ENCODE measurements at places on chromosomes 2 and 18.

GRCh38 chr2:19882286-19882685 lies 19.5 kb downstream of the TTC32 start:
- no peak for DNase-seq

DNA sequence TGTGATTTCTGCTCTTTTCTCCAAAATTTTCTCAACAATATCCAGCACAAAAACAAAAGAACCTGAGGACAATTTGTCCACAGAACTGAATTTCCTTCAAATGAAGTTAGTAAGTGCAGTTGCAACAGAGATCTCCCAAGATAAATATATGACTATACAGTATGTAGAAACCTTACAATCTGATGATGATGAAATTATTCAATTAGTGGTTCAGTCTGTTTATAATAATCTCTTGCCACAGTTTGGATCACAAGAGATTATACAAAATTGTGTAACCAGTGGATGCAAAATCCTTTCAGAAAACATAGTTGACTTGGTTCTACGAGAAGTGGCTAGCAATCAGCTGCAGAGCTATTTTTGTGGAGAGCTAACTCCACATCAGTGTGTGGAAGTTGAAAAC lies 68.7 kb downstream of the FSIP2 start:
- DNase-seq: no peak

GRCh38 chr2:29011418-29012060 lies 30.4 kb downstream of the TOGARAM2 start:
- no peak for DNase-seq

- no peak for DNase-seq
Observed at GRCh38 chr18:34848695-34849094, 138.6 kb downstream of the DTNA start.

- no peak for DNase-seq
Observed at GRCh38 chr18:69935319-69936190, 12.1 kb downstream of the CD226 start.

- DNase-seq: no peak
Observed at GRCh38 chr2:235737396-235737795, 243.6 kb downstream of the AGAP1 start.

- no peak for DNase-seq
Observed at GRCh38 chr2:130813722-130814121, 23.0 kb upstream of the ARHGEF4 start.

DNA sequence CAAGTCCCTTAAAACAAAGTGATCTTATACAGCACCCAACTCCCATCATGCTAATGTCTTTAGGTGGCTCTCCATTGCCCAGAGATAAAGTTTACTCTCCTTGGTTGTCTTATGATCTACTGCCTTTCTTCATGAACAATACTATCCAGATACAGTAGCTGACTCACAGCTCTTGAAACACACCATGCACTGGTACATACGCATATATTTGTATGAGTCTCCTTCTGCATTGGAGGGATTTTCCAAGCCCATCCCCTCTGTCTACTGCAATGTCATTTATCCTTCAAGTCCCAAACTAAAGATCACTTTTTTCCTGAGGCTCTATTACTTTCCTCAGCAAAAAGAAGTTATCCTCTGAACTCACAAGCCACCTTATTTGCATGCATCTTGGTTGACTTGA lies 84.7 kb upstream of the LRATD1 start:
- no peak for DNase-seq

Data from HFFc6 (cell line).